Fibroblast of skin of left biceps (primary cell): ENCODE measurements at places on chromosomes 2 and 18.

GRCh38 chr2:37585982-37586621 lies 85.3 kb downstream of the CDC42EP3 start:
- peak; percentile 84 for DNase-seq

GRCh38 chr18:37199741-37200140 lies 365.9 kb downstream of the CELF4 start:
- no peak for DNase-seq

- no peak for DNase-seq
These were observed 78.2 kb upstream of the CABLES1 start for GRCh38 chr18:23057096-23057495.

- DNase-seq, result no peak
These were observed 195.5 kb downstream of the TTC32 start for GRCh38 chr2:19706332-19706731.

GRCh38 chr2:72183466-72183865 lies 35.8 kb upstream of the CYP26B1 start:
- no peak for DNase-seq

DNA sequence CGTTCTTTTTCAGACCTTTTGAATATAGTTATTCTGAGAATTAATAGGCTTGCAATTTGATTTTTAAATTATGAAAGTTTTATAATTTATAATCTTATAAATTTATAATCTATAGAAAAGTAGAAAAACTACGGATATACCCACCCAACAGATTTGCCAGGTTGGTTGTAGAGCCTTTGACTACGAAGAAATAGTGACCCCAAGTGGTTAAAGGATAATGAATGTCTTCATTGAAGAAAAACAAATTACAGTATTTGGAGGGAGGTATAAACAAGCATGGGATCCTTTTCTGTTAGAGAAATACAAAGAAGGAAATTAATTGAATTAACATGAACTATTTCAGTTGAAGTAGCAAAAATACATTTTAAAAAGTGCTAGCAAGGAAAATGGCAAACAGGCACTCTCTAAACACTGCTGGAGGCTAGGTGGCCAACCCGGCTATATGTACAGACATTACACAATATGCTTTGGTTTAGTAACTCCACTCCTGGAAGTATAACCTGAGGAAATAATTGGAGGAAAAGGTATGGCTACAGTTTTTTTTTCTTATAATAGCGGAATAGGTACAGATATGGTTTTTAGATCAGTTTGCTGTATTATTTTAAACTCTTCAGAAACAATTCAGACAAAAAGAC lies 110.9 kb downstream of the MIB1 start:
- DNase-seq, result no peak

- DNase-seq, result no peak
These were observed 38.5 kb downstream of the NTSR2 start for GRCh38 chr2:11631462-11631861.

DNA sequence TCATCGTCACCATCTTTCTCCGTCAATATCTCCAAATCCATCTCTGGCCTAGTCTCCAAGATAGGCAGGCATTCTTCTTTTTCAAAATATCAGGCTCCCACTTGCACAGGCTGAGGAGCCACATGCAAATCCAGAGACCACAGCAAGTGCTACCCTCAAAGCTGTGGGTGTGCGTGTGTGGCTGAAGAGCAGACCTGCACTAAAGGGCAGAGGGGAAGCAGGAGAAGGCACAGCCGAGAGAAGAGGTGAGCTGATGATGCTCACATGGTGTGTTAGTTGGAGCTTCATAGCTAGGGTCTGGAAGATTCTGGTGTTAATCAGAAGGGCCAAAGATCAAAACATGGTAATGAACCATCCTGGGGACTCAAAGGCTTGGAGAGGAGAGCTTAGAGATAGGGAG lies 3.8 kb downstream of the SPEG start:
- DNase-seq, result no peak

DNA sequence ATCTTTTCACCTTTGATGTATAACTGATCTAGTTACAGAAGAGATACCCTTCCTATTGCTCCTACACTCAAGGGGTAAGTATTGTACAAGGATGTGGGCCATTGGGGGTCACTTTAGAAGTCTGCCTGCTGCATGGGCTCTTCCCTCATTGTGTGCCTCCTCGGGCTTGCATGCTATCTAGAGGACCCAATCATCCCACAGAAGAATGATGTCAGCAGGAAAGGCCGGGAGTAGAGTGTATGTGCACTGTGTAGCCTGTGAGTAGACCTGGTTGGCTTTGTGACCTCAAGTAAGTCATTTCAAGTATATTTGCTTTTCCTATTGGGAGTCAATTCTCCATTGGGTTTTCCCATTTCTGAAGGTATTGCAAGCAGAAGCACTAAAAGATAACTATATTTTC lies 129.5 kb upstream of the TRIB2 start:
- no peak for DNase-seq

GRCh38 chr2:217461674-217462073 lies 541.1 kb downstream of the TNS1 start:
- no peak for DNase-seq

- DNase-seq, result no peak
These were observed 3.2 kb upstream of the SP100 start for GRCh38 chr2:230412846-230413245.

DNA sequence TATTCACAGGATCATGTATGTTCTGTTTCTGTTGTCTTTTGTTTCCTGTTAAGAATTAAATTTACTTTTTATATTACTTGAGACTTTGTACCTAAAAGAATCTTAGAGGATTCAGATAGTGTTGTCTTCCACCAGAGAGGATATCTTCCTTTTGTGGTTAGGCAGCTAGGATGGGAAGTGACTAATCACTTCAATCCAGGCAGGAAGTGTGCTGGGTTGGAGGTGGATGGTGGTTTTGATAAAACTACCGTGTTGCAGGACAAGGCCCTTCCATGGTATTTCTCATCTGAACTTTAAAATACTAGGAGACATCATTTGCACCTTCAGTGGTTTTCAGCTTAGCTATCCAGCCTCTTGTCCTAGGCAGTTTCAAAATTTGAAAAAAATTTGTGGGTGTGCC lies 728.6 kb upstream of the CDH2 start:
- no peak for DNase-seq

DNA sequence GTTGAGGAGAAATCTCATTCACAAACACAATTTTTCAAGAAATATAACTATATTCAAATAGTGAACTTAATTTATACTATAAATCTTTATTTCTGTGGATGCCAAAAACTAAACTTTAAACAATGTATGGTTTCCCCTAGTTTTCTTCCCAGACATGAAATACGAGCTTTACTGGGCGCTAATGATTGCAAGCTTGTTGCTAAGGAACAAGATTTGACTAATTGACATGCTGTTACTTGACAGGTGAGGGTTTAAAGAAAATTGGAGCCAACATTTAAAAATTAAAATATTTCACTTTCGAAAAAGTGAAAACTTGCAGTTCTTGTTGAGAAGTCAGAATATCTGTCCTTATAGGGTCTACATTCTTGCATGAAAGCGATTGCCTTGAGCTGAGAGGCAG lies 381.0 kb downstream of the MEIS1 start:
- no peak for DNase-seq

DNA sequence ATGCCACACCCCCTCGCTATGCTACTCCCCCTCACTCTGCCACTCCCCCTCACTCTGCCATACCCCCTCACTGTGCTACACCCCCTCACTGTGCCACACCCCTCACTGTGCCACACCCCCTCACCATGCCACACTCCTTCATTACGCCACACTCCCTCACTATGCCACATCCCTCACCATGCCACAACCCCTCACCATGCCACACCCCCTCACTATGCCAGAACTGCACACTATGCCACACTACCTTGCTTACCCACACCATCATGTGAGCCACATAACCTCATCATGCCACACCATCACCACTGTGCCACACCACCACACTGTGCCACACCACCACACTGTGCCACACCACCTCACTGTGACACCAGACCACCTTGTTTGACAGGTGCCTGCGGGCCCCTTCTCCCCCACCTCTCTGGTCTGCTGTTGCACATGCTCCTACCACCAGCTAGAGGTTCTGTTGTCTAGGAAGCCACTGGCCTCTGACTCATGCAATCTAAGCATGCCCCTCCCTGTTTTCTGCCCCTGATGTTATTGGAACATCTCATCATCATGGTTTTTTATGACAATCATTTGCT lies 22.0 kb downstream of the MARCHF4 start:
- no peak for DNase-seq

DNA sequence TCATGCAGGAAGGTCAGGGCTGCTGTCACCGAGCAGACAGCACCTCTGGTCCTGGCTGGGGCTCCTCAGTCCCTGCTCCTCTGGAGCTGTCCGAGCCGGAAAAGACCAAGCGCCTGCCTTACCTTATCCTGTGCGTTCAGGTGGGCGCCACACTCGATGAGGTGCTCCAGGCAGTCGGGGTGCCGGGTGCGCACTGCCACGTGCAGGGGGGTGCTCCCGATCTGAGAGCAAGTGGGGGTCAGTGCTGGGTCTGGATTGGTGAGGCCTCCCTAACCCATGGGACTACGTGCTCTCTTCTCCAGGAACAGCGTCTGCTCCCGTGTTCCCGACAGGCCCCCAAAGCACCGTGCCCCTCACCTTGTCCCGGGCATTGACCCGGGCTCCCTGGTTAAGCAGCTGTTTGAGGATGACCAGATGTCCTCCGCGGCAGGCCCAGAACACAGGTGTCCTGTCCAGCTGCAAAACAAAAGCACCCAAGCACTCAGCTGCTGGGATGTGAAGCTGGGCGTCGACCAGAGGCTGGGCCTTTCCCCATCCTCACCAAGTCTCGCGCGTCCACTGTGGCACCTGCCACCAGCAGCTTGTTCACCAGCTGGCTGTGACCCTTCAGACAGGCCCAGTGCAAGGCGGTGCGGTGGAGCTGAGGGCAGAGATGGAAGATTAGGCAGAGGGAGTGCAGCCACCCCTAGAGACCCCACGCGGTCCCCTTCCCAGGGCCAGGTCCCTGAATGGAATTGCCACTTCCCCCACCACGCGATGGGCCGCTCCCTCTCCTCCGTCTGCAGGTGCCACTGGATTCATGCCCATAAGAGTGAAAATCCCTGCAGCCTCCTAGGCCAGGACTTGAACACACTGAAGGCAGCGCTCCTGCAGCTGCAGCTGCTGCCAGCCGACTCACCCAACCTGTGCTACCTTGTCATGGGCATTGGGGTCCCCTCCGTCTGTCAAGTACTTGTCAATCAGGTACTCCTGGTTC lies 3.7 kb downstream of the ANKRD23 start:
- DNase-seq, result no peak

- DNase-seq, result no peak
These were observed 25.6 kb downstream of the MRPL33 start for GRCh38 chr2:27796791-27797765.

GRCh38 chr18:50117863-50118262 lies 77.1 kb downstream of the MYO5B start:
- DNase-seq, result no peak

DNA sequence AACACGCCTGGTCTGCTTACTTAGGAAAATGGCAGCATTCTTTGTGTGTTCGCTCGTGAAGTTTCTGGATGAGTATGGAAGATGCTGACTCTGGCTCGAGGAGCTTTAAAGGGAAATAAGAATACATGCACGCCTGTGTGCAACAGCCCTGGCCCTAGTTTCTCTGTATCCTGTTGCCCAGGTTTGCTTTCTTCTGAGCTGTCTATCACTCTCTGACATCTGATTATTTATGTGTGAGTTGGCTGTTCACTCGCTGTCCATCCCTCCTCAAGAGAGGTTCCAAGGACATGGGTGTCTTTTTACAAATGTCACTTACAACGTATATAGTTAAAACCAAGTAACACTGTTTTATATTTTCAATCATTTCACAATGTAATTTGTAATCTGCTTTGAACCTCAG lies 16.0 kb downstream of the SLC9A2 start:
- no peak for DNase-seq

GRCh38 chr2:6994536-6995128 lies 77.4 kb downstream of the RNF144A start:
- no peak for DNase-seq

GRCh38 chr2:127578411-127578810 lies 42.9 kb downstream of the MYO7B start:
- no peak for DNase-seq

GRCh38 chr2:20322527-20323300 lies 27.9 kb downstream of the PUM2 start:
- DNase-seq, result no peak

DNA sequence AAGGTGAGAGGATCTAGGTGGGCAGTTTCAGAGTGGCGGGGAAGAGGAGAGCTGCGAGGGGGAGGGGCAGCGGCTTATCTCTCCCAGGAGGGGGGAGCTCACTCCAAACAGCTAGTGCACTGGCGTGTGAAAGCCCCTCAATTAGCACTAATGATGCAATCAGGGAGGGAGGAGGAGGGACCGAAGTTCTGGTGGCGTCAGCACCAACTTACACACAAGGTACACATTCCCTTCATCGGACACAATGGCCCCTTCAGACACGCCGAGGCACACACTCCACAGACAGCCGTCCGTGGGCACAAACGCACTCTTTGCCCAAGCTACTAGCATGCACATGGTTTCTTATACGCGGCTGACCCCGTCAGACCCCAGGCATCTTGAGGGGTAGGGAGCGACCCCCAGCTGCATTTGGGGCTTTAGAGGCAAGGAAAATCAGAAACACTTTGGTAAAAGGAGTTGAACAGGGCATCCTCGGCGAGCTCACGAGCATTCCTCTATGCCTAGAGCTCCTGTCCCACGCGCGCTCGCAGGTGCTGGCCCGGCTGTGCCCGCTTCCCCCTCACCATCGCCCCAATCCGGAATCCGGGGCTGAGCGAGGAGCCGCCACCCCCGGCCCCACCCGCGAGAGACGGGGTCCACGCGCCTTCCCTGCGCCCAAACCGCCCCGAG lies 868 bp upstream of the PKDCC start:
- no peak for DNase-seq

DNA sequence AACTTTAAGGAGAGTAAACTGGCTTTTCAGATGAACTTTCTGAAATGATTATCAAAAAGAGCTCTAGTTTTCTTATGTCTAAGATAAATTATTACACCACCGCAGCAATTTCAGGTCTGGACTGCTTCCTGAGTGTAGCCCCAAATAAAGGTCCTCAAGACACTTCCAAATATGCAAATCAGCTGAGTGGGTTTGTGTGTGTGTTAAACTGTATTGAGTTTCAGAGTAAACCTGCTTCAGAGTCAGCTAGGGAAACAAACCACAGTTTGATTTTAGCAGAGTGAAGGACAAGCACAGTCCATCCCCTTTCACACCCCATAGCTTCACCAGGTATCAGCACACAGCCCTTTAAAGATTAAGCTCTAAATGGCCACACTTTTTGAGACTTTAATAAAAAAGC lies 168.7 kb downstream of the NRXN1 start:
- no peak for DNase-seq

DNA sequence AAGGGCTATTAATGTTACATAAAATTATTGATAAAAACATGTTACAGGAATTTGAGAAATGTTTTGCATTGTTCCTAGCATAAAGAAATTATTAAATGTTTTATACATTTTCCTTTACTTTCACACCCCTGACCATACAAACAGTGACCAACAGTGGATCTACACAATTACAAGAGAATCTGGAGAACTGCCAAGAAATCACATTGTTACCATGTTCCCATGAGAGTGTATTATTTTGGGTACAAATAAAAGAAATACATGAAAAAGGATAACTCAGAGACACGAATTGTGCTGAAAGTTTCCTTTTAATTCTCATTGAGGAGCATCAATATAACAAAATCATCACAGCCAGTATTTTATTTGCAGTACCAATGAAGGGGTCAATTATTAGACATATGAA lies 150.1 kb downstream of the WDPCP start:
- no peak for DNase-seq
